D341Med (cell line): ENCODE measurements at places on chromosomes 16 and 17.

- DNase-seq, result no peak
These were observed 23.8 kb upstream of the ABCC1 start for GRCh38 chr16:15925631-15926030.

GRCh38 chr17:8563981-8564602 is 66.4 kb downstream of the MYH10 start:
- DNase-seq, result no peak

GRCh38 chr17:147796-148740 is 10.7 kb downstream of the SCGB1C2 start:
- no peak for DNase-seq

DNA sequence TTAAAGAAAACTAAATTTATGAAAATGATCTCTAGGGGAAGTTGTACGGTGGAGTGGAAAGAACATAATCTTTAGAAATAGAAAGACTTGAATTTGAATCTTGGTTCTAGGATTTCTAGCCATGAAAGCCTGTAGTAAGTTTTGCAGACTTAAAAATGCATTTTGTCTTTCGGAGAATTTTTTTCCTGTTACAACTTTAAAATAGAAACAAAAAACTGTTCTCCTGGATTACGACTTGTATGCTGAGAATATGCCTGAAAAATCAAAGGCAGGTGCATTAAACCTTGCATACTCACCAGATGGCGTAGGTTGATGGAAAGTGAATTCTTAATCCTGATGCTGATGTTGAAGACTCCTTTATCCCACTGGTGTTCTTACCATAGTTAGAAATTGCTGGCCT is 7.5 kb upstream of the MPHOSPH6 start:
- DNase-seq, result no peak

DNA sequence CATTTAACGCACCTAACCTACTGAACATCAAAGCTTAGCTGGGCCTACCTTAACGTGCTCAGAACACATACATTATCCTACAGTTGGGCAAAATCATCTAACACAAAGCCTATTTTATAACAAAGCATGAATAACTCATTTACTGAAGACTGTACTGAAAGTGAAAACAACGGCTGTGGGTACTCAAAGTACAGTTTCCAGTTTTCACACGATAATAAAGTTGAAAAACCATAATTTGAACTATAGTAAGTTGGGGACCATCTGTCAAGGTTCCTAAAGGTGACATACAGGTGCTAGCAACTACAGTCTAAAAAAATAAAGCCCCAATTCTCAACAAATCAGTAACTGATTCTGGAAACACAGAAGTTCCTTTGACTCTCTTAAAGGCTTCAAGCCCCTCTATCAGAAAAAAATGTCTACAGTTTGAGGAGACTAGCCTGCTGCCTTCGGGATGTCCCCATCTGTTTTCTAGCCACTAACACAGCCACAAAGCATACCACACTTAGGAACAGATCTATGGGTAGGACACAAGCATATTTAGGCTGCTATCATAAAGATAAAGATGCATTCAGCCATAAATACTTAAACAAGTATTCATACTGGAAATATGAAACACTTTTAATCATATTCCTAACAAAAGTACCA is 71.3 kb downstream of the KANSL1 start:
- DNase-seq, result no peak

- no peak for DNase-seq
These were observed 9.8 kb downstream of the SLC38A10 start for GRCh38 chr17:81285179-81285878.

DNA sequence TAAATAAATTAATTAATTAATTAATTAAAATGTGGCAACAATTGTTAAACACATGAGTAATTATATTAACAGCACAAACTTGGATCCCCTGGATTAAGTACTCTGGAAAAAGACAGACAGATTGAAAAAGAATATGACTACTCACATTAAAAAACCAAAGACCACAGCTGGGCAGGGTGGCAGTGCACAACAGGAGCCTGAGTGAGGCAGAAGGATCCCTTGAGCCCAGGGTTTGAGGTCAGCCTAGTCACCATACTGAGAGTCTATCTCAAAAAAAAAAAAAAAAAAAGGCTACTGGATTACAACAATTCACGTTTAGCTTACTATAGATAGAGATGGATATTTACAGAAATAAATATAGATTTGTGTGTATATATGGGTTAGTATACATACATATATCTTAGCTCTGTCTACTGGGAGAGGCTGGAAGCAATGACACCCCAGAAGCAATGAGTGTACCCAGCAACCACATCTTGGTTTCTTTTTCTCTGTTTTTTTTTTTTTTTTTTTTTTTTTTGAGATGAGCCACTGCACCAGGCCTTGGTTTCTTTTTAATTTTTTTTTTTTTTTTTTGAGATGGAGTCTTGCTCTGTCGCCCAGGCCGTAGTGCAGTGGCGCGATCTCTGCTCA is 10.6 kb upstream of the SUZ12 start:
- DNase-seq, result no peak

GRCh38 chr17:19546289-19547065 is 12.8 kb downstream of the SLC47A1 start:
- no peak for DNase-seq

DNA sequence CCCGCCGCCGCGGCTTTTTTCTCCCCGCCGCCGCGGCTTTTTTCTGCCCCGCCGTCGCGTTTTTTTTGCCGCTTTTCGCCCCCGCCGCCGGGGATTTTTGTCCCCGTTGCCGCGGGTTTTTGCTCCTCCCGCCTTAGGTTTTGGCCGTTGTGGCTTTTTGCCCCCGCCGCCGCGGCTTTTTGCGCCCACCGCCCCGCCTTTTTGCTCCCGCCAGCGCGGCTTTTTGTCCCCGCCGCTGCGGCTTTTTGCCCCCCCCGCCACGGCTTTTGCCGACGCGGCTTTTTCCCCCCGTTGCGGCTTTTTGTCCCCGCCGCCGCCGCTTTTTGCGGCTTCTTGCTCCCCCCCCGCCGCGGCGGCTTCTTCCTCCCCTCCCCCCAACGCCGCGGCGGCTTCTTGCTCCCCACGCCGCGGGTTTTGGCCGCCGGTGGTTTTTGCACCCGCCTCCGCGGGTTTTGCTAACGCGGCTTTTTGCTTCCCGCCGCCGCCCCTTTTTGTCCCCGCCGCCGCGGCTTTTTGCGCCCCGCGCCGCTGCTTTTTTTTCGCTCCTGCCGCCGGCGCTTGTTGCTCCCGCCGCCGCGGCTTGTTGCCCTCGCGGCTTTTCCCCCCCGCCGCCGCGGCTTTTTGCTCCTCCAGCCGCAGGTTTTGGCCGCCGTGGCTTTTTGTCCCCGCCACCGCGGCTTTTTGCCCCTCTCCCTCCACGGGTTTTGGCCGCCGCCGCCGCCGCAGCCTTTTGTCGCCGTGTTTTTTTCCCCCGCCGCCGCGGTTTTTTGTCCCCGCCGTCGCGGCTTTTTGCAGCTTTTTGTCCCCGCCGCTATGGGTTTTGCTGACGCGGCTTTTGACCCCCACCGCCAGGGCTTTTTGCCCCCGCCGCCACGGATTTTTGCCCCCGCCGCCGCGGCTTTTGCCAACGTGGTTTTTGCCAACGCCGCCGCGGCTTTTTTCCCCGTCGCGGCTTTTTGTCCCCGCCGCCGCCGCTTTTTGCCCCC is 150.3 kb downstream of the KCNJ18 start:
- peak; percentile 67 for DNase-seq

- DNase-seq, result no peak
These were observed 14.8 kb downstream of the PMP22 start for GRCh38 chr17:15250135-15250860.

- no peak for DNase-seq
These were observed 189.0 kb downstream of the ZFHX3 start for GRCh38 chr16:72858665-72859493.

DNA sequence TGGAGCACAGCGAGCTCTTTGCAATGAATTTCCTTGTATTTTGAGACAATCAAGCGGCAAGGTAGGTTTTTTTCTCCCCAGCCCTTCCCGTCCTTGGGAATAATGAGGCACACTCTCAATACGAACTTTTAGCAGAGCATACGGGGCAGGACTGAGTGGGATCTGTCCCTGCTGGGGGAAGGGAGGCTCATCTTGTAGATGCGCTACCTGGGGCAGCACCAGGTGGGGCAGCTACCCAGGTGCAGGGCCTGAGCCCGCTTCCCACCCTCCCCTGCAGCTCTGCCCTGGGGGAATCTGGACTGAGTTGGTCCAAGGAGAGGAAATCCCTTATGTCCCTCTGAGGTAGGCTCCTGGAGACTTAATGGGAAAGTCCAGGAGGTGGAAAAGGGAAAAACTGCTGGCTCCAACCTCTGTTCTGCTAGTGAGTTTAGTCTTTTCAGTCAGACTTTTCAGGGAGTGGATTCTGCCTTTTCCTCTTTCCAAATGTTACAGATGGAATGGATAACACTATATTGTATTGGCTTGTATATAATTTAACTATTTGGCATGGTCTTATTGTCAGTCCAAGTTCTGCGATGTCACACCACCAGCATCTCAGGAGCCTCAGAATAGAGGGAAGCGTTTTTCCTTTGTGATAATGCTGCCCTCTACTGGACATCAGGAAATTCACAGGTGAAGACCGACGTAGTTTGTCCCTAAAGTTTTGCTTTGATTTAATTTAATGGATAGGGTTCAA is 9.6 kb upstream of the CES1 start:
- peak; percentile 53 for DNase-seq

- no peak for DNase-seq
These were observed 115.7 kb upstream of the IRX3 start for GRCh38 chr16:54402270-54402669.

DNA sequence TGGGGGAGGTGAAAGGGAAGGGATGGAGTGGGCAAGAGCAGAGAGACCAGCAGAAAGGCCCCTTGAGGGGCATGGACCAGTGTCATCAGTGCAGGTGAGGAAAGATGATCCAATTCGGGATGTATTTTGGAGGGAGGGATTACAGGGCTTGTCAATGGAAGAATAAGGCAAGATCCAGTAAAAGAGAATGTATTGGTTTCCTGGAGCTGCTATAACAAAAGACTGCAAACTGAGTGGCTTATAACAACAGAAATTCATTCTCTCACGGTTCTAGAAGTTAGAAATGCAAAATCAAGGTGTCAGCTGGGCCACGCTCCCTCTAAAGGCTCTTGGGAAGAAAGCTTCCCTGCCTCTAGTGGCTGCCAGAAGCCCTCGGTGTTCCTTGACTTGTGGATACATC is 41.7 kb downstream of the SLC39A11 start:
- DNase-seq, result no peak

DNA sequence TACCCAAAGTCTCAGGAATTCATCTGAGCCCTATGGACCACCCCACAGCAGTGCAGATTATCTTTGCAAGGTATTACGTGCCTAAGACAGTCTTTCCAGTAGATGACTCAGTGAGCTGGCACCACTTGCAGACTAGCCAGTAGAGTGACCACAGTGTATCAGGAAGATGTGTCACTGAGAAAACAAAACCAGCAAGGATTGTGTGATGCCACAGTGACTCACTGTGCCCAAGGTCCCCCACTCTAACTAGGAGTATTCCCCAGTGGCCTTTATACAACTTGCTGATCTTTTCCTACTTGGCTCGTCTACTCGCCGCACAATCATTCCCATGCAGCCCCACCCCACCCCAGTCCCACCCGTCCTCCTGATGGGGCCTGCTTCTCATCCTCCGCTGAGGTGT is 26.8 kb upstream of the PRKCA start:
- DNase-seq, result no peak

DNA sequence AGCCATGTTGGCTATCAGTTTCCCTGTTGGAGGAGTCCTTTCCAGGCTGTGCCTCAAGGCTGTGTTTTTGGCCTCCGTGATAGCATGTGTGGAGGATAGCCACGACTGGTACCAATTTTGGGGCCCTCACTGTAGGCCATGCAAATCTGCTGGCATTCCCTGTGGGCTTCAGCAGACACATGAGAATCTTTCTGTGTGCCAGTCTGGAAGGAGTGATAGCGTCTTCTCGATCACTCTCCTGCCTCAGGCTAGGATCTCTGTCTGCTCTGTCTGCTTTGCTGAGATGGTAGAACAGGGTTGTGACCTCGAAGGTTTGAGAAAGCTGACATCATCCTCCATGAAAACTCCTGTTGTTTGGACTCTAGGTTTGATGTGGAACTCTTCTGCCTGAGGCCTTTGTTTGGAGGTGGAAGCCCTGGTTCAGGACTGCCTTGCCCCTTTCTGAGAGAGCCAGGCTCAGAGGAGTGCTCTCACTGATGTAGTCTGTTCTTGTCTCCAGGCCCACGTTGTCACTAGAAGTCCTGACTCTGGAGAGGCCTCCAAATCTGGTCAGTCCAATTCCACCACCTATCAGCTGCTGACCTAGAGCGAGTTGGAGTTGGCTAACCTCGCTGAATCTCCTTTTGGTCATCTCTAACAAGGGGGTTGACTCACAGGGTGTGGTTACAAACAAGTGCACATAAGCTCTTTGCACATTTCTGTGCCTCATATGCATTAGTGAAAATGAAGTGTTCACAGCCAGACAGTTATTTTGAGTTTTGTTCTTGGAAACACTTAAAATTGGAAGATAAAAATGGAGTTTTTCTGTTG is 12.1 kb upstream of the EDC4 start:
- DNase-seq, result no peak

DNA sequence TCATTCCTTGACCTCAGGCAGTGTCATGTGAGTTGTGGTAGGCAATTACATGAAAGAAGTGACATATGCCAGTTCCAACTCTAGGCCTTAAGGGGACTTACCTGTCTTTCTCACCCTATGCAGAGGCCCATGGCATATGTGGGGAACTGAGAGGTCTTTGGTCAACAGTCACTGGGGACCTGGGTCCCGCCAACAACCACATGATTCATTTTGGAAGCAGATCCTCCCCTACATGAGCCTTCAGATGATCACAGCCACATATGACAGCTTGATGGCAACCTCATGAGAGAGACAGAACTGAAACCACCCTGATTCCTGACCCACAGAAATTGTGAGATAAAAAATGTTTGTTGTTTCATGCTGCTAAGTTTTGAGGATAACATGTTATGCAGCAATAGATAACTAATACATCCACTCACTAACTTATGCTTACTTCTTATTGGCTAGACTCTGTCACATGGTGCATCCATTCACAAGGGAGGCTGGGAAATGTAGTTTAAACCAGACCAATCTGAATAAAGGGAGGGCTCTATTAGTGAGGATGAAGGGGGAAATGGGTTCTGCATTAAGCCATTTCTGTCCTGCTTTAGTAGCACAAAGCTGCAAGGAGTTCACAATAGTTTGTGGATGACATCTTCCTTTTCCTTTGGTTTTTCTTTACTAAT is 298.2 kb downstream of the HAPSTR1 start:
- DNase-seq, result no peak

- no peak for DNase-seq
These were observed 95.7 kb upstream of the RBFOX1 start for GRCh38 chr16:7236824-7237410.

DNA sequence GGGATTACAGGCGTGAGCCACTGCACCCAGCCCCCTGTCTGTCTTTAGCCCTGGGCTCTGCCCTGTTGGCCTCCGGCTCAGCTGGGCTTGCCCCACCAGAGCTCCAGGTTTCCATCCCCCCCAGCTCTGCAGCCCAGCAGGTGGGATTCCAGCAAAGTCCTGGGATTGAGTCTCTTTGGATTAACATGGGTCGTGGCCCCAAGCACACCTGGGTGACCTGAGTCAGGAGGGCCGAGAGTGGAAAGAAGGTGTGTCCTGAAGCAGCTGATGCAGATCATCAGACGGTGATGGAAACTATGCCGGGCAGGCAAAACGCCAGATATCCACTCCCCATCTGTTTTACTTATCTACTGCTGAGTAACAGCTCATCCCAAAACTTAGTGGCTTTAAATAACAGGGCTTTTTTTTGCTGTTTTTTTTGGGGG is 72.5 kb downstream of the KNOP1 start:
- DNase-seq, result no peak
